ENCODE measurements at places on chromosomes 16 and 17. TPM values are rescaled to one million over a fixed set of nuclear protein-coding genes. Genes with fewer than 3 reads are reported as not detected.

DNA sequence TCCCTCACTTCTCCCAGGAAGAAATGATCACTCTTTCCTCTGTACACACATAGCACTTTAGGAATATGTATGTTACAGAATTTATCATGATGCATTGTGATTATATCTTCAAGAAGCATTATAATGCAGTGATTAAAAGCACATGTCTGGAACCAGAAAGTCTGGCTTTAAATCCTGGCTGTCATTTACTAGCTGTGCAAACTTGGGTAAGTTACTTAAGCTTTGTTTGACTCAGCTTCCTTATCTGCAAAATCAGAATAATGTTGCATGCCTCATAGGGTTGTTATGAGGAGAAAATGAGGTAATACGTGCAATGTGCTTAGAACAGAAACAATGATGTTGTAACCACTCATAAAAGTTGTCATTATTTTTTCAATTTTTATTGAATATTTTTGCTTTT lies 156.3 kb upstream of the ZKSCAN2 start:
- peak; percentile 68 for DNase-seq

NPB gene
- 0.59 TPM for total RNA-seq

DNA sequence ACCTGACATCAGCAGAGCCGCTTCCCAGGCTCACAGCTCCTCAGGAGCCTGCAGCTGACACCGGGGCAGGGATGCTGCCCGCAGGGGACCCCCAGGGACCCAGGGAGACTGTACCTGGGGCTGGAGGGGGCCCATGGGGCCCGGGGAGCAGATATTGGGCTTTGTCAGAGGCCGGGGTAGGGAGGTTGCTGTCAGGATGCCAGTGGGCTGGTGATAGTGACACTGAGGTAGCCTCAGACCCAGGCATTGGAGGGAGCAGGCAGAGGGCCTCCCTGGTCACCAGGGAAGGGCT lies 15.1 kb downstream of the GSE1 start:
- no peak for DNase-seq

DNA sequence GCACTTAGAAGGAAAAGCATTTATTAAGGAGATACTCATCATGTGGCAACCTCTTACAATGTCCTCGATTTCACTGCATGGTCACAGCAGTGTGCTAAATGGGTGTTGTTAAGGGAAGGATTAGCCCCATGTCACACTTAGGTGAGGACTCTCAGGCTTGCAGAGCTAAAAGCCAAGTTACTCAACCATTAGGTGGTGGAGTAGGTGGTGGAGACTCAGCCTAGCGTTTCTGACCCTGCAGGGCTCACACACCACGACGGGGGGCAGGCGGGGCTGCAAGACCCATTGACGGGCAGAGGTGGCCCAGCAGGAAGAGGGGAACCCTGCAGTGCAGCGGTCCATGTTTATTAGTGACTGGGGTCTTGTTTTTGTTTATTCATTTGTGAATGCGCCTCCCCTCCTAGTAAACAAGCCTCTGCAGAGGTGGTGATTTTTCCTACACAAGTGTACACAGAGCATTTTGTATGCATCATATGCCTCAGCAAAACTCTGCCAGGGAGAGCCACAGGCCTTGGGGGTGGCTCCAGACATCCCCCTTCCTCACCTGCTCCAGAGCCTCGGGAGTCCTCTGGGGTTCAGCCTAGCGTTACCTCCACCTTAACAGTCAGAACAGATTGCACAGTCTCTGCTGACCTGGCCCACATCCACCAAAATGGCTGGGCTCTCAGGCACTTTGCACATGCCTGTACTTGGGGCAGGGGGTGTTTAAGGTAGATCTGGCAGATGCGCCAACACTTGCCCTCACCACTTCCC lies 216.7 kb downstream of the C16orf95 start:
- no peak for DNase-seq

- peak; percentile 37 for DNase-seq
Measured at GRCh38 chr17:80501741-80502577, 25.6 kb upstream of the NPTX1 start.

- DNase-seq = peak; percentile 22
Measured at GRCh38 chr16:68524069-68524820, 14.8 kb upstream of the ZFP90 start.

DNA sequence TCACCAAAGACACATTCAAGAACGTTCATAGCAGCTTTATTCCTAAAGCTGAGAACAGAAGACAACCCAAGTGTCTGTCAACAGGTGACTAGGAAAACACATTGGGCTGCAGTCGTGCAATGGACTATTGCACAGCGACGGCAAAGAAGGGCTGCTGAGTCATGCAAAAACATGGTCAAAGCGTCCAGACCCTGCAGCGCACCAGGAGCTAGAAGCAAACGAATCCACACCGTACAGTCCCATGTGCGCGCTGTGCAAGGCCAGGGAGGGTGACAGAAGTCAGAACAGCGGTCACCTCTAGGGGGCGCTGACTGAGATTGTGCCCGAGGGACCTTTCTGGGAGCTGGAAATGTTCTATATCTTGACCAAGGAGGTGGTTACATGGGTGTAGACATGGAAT lies 266.4 kb downstream of the MAF start:
- no peak for DNase-seq

DNA sequence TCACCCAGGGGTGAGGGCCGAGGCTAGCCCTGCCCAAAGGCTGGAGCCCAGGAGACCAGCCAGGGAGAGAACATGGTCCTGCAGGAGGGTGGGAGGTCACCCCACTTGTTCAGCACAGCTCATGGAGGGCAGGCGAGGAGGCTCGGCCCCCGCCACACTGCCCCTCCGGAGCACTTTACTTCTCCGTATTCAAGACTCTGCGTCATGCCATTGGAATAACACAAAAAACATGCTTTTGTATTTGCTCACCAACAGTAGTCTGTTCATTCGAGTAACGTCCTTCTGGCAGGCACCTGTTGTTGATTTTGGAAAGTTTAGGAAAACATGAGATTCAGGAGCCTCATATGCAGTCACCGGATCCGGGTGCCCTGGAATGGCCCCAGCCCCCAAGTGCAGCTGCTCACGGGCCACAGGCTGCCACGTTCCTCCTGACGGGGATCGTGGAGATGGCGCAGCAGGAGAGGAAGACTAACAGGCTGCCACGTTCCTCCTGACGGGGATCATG lies 81.1 kb upstream of the DNAH17 start:
- DNase-seq = peak; percentile 50

CAVIN1 gene
- total RNA-seq = 412 TPM

GRCh38 chr17:50479522-50480141 lies 972 bp downstream of the RSAD1 start:
- DNase-seq = peak; percentile 66

DNA sequence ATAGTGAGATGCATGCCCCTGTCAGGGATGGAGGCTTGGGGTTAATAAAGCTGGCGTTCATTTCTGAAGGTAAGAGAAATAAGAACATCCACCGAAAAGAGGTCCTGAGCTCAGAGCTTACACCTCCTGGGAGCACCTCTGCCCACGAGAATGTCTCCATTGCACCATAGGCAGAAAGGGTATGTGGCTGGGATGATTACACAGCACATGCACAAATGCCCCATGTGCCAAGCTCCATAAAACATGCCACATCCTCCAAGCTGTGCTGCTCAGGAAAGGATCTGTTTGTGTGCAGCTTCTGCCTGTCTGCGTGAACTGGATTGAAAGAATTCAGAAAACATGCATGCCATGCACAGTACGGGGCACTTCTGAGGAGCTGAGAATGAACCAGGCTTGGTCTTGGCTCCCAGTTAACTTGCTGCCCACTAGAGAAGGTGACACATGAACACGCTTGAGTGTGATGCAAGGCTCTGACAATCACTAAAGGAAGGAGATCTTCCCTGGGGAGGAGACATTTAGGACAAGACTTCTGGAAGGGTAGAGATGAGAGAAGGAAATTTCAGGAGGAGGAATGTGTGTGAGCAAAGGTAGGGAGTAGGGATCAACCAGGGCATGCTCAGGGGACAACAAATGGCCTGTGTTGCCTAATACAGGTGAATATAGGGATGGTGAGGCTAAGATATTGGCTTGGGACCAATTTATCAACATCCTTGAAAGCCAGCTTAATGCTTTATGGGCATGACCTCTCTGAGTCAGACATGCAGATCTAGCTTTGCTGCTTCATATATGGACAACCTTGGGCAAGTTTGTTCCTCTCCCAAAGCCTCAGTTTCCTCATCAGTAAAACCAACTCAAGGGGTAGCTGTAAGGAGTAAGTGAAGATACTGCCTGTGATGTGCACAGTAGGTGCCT lies 32.0 kb upstream of the SMPD3 start:
- DNase-seq = no peak

Measured in M059J (cell line).